Kidney (tissue), 22 donors: ENCODE measurements at places on chromosomes 5 and 9. TPM values are rescaled to one million over a fixed set of nuclear protein-coding genes. Genes with fewer than 3 reads are reported as not detected.

HMMR gene
- 0.58 TPM for polyA plus RNA-seq

FAM78A gene
- 1.6 TPM for polyA plus RNA-seq

FLT4 gene
- 6.9 TPM for polyA plus RNA-seq

INSL6 gene
- not detected for polyA plus RNA-seq

PCDHGA2 gene
- 0.73 TPM for polyA plus RNA-seq

CDHR2 gene
- 8.0 TPM for polyA plus RNA-seq

LRRC26 gene
- polyA plus RNA-seq, result not detected

WWC1 gene
- polyA plus RNA-seq, result 74.4 TPM

SAP30L gene
- polyA plus RNA-seq, result 30.7 TPM

PCDHB5 gene
- 2.1 TPM for polyA plus RNA-seq

CNTFR gene
- polyA plus RNA-seq, result 1.7 TPM

STC2 gene
- 2.1 TPM for polyA plus RNA-seq

HEMGN gene
- not detected for polyA plus RNA-seq

TMEM232 gene
- 4.8 TPM for polyA plus RNA-seq

FGFR4 gene
- polyA plus RNA-seq, result 50.2 TPM

CARD9 gene
- 1.5 TPM for polyA plus RNA-seq

GABBR2 gene
- not detected for polyA plus RNA-seq

IRX2 gene
- polyA plus RNA-seq, result 11.7 TPM

ANKRD20A1 gene
- not detected for polyA plus RNA-seq

MIER3 gene
- 4.7 TPM for polyA plus RNA-seq

ADRA1B gene
- polyA plus RNA-seq, result 2.3 TPM

PNPLA7 gene
- 2.1 TPM for polyA plus RNA-seq

IFNB1 gene
- polyA plus RNA-seq, result not detected

SAXO1 gene
- not detected for polyA plus RNA-seq

TTC23L gene
- polyA plus RNA-seq, result 0.39 TPM

ERCC8 gene
- polyA plus RNA-seq, result 6.6 TPM

PCDHGC4 gene
- polyA plus RNA-seq, result not detected

RNF208 gene
- polyA plus RNA-seq, result 22.8 TPM

SOX30 gene
- not detected for polyA plus RNA-seq

CDKN2A gene
- polyA plus RNA-seq, result not detected

CDC20B gene
- 0.88 TPM for polyA plus RNA-seq

APC gene
- polyA plus RNA-seq, result 2.7 TPM

APBA1 gene
- 1.3 TPM for polyA plus RNA-seq

MZB1 gene
- polyA plus RNA-seq, result 1.2 TPM

FUT7 gene
- not detected for polyA plus RNA-seq
